ENCODE measurements at places on chromosomes 11 and 22.
A peak's percentile ranks its signal among the peaks of the same experiment; 100 is the strongest.

DNA sequence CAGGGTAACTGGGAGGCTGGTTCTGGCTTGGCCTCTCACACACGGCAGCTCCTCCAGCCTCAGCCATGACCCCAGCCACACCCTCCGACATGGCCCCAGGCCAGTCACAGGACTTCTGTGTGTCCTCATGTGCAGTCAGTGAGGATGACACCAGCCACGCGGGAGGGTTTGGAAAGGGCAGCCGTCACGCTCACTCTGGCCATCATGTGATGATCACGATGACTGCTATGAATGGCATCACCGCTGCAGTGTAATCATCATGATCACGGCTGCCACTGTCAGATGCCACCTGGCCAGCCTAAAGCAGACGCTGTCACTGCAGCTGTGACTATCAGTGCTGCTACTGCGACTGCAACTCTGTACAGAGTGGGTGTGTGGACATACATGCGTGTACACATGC is 640.9 kb downstream of the BRD1 start:
- DNase-seq, result no peak

- peak; percentile 54 for DNase-seq
Observed at GRCh38 chr22:17501679-17502285, 61.5 kb upstream of the SLC25A18 start.

DNA sequence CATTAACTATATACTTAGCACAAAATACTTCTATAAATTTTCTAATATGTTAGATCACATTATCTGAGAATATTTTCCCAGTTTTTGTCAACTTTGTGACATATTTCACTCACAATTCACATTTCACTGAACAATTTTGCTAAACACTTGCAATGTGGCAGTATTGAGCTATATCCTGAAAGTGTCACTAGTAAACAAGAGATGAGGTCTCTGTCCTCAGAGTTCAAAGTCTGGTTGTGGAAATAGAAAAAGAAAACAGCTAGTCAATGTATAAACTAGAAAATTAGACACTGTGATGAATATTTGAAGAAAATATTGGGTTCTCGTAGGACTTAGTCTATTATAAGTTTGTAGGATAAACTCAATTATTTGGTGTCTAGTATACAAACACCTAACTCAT is 87.4 kb upstream of the CHORDC1 start:
- no peak for DNase-seq

- DNase-seq, result no peak
Observed at GRCh38 chr22:45579806-45580725, 77.4 kb downstream of the FBLN1 start.

GRCh38 chr11:12009617-12010321 is 1.3 kb upstream of the DKK3 start:
- no peak for DNase-seq

DNA sequence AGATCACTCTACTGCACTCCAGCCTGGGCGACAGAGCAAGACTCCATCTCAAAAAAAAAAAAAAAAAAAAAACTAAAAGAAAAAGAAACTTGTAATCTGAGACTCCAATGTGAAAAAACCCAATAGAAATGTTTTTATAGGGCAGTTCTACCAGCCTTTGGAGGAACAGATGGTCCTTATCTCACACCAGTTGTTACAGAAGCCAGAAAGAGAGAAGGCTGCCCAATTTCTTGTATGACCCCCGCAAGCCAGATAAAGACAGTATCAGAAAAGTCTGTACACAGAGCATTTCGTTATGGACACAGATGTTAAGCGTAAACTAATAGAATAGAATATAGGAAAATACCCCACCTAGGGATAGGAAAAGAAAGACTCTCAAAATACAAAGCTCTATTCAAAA is 11.3 kb upstream of the TSGA10IP start:
- no peak for DNase-seq

DNA sequence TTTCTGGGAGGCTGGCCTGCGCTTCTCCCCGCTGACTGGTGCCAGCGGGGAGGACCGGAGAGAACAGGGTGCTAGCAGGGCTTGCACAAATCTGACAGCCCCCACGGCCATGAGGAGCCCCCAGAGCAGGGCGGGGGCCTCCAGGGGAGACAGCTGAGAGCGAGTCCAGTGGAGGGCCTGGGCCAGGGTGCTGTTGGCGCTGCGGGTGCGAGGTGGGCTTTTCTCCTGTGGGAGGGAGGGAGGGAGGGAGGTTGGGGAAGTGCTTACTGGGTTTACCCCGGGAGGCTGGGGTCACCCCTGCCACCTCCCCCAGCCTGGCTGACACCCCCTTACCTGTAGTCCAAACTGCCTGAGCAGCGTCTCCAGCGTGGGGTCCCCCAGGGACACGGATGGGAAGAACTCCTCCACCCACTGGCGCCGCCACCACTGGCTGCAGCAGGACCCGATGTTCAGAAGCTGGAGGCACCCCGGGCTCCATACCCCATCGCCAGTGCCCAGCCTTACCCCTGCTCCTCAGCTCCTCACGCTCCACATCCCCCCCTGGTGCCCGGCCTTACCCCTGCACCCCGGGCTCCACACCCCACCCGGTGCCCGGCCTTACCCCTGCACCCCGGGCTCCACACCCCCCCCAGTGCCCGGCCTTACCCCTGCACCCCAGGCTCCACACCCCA is 3.9 kb downstream of the LMF2 start:
- DNase-seq, result no peak

- no peak for DNase-seq
Observed at GRCh38 chr11:104668797-104669463, 229.3 kb downstream of the CASP12 start.

DNA sequence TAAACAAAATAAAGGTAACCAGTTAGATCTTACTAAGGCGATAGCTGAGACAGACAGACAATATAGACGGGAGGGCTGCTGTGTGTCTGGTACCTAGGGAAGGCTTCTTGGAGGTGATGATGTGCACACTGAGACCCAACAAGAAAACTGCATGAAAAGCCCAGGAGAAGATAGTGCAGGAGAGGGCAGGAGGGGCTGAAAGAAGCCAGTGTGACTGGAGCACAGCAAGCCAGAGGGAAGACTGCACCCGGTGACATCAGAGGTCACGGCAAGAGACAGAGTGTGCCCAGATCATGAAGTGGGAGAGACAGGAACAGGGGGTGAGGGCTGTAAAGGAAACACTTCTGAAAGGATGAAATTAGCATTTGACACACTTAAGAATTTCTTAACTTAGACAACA is 266.3 kb downstream of the BRD1 start:
- DNase-seq, result no peak

- no peak for DNase-seq
Observed at GRCh38 chr22:27028093-27028492, 370.7 kb downstream of the MIAT start.

DNA sequence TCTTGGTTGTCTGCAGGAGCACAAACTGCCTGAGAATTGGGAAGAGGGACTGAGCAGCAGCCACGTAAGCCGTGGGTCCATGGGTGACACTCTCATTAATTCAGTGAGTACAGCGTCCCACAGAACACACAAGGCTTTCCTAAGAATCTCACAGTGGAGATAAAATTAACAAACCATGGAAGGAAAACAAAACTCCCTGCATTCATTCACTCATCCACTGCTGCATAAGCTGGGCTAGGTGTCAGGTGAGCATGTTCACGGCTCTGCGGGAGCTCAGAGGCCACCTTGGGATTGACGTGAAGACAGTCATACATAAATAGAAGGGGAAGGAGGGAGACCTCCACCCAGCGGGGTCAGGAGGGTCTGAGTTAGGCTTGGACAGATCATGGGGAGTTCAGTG is 1442.7 kb downstream of the TBC1D22A start:
- DNase-seq, result no peak

- no peak for DNase-seq
Observed at GRCh38 chr11:70894566-70895365, 357.6 kb downstream of the SHANK2 start.

GRCh38 chr11:65260756-65261590 is 789 bp upstream of the POLA2 start:
- DNase-seq, result no peak

- DNase-seq, result peak; percentile 66
Observed at GRCh38 chr22:27804470-27805297, 3.1 kb upstream of the MN1 start.

DNA sequence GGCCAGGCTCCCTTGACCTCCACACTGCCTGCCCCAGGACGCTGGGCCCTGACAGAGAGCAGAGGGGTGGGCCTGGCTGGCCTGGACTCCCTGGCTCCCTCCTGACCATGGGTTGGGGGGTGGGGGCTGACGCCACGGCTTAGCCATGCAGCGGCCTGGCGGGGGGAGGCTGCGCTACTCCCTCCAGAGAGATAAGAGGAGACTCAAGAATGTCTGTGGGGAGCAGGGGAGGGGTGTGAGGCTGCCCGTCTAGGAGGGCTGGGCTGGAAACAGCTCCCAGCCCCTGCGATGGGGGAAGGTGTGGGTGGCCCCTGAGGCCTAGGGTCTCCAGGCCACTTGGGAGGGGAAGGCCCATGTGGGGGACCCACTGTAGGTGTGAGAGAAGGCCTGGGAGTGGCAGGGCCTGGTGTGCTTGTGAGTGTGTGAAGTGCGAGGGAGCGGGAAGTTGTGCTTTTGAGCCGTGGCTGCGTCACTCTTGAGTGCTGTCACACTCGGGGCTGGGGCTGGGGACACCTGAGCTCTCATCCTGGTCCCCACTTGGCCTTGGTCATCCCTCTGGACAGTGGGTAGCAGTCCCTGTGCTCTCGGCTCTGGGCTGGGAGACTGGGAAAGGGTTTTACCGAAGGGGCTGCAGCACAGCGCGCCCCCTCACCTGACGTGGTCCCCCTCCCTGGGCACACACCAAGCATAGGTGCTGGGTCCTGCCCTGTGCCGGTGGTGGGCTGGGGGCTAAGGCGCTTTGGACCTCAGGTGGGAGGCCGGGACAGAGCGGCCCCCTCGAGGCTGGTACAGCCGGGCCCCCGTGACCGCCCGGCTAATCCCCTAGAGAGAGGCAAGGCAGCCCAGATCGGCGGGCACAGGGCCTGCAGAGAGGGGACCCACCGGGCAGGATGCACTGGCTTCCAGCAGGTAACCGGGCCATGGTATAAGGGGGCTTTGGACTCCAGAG is 2.4 kb downstream of the MYRF start:
- no peak for DNase-seq

GRCh38 chr11:76701294-76702040 is 30.9 kb upstream of the LRRC32 start:
- DNase-seq, result no peak

- no peak for DNase-seq
Observed at GRCh38 chr11:116693593-116694348, 79.0 kb downstream of the BUD13 start.
